ENCODE measurements at places on chromosomes 1 and 21. TPM values are rescaled to one million over a fixed set of nuclear protein-coding genes. Genes with fewer than 3 reads are reported as not detected.

The ALX3 gene
- total RNA-seq: not detected

The OR2W3 gene
- total RNA-seq: not detected

DNA sequence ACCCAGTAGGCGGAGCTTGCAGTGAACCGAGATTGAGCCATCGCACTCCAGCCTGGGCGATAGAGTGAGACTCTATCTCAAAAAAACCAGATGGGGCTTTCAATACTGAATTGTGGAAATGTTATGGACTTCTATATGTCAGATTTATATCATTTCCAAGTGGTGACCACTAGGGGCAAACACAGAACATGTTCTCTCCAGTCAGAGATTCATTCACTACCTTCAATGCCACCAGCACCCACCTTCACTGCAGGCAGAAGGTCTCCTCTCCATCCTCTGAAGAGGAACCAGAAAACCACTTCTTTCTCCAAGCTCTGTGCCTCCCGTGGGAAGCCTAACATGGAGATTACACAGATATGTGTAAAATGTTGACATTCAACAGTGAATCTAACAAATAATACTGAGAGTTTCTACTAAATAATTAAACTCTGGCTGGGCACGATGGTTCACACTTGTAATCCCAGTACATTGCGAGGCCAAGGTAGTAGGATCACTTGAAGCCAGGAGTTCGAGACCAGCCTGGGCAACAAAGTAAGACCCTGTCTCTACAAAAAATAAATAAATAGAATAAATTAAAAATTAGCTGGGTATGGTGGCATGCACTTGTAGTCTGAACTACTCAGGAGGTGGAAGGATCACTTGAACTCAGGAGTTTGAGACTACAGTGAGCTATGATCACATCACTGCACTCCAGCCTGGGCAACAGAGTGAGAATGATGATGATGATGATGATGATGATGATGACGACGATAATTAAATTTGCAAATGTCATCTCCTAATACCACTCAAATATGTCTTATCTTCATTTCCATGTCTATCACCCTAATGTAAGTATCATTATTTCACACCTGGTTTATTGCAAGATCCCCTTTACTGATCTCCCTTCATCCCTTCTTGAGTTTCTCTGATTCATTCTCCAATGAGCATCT is 151.1 kb downstream of the ZNF281 start:
- DNase-seq: no peak

The TSPAN2 gene
- total RNA-seq: 4.3 TPM

The NFYC gene
- 36.4 TPM for total RNA-seq

The TNFRSF4 gene
- 10.7 TPM for total RNA-seq

GRCh38 chr1:82612986-82613385 is 812.3 kb downstream of the ADGRL2 start:
- no peak for DNase-seq

- DNase-seq: no peak
These were observed 12.3 kb upstream of the SLAMF7 start for GRCh38 chr1:160726498-160727315.

The HPDL gene
- 1.00 TPM for total RNA-seq

DNA sequence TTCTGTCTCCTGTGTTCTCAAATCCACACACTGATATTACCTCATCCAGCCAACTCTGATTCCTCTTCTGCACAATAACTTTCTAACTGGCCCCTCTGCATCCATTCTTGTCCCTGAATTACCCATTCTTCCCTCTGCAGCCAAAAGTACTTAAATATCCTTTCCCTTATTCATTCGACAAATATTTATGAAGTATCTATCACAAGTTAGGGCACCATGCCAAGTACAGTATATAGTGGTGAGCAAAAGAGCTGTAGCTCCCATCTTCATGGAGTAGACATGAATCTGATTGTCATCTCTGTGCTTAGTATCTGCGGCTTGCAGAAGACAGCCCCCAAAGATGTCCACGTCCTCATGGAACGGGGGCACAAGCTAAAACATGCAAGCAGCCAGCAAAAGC is 316.8 kb downstream of the SETD4 start:
- DNase-seq: no peak

- no peak for DNase-seq
These were observed 41.0 kb upstream of the MUTYH start for GRCh38 chr1:45381243-45381642.

DNA sequence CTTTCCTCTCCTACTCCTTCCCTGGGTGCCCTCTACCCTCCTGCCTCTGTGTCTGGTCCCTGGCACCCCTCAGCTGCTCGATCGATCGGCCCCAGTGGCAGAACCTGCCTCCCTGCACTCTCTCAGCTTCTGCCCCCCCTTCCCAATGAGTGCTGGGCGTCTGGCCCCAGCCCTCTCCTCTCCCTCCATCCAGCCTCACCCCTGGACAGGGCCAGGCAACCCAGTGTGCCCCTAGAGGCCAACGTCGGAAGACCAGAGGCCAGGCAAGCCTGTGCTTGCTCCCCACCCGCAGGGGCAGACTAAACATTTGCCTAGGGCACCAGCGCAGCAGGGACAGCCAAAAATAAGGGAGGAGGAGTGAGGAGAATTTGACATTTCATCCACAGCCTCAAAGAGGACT is 43.5 kb downstream of the LGR6 start:
- peak; percentile 86 for DNase-seq

GRCh38 chr1:85888921-85889320 is 180.7 kb upstream of the ZNHIT6 start:
- DNase-seq: no peak

All from mesenteric fat pad (tissue), 1 donor.